ENCODE measurements at places on chromosomes 7 and 10.
A peak's percentile ranks its signal among the peaks of the same experiment; 100 is the strongest.

DNA sequence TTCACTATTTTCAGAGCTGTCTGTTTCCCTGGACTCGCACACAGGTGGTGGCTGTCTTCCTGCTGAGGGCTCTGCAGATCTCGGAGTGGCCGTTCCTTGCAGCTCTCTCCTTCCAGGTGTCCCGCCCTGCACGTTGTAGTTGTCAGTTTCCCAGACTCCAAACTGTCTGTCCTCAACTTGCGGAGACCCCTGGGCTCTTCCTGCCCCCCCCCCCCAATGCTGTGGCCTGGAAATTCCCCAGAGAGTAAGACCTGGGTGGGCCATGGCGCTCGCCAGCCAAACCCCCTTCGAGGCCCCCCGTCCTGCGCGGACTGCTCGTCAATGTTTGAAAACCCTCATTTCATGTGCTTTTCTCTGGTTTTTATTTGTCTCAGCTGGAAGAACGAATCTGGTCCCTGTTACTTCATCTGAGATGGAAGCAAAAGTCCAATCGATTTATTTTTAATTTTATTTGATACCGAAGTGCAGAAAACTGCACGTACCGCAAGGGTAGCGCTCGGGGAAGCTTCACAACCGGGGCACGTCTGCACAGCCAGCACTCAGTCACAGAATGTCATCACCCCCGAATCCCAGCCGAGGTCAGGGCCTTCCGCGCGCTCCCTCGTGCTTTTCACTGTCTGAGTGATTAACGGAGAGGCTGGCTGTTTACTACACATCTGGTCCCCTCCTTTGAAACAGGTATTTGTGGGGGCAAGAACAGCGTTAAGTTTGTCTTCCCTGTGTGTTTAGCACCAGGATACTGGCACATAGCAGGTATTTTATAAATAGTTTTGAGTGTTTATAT, 46.4 kb upstream of the NKX6-2 start:
- no peak for DNase-seq

DNA sequence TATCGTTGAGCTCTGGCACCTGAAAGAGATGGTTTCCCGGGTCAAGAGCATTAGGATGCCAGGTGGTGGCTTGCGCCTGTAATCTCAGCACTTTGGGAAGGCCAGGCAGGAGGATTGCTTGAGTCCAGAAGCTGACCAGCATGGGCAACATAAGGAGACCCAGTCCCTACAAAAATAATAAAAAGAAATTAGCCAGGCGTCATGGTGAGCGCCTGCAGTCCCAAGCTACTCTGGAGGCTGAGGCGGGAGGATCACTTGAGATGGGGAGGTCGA, 6.1 kb upstream of the KCP start:
- DNase-seq: no peak

- DNase-seq: no peak
These were observed 96.1 kb upstream of the PPP2R2D start for GRCh38 chr10:131804551-131805295.

GRCh38 chr10:45354261-45354660, 19.8 kb upstream of the ALOX5 start:
- no peak for DNase-seq

DNA sequence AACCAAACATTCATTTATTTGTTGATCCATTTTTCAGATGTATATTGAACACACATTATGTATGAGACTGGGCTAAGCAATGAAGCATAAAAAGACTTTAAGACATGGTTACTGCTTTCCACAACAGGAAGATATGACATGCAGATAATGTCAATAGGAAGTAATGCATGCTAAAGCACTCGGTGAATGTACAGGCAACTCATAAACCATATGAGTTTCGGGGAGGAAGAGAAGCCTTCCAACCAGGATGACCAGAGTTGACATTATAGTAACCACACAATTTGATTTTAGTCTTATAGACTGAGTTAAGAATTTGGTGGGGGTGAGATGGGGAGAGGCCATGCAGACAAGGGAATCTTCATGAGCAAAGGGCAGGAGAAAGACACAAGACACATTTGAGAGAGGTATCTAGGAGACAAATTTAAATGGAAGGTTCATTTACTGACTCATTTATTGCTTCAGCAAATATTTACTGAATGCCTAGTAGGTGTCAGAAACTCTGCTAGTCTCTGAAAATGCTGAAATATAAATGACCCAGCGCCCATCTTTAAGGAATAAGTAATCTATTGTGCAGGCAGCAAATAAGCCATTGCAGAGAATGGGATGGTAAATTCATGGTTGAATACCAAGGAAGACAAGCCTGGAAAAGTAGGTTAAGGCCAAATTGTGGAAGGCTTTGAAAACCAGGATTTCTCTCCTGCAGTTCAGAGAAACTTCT, 19.0 kb upstream of the SLK start:
- DNase-seq: no peak

- DNase-seq: peak; percentile 73
These were observed 27.8 kb downstream of the ENTPD1 start for GRCh38 chr10:95783741-95784140.
